Fibroblast of mammary gland (primary cell): ENCODE measurements at places on chromosomes 3 and 15.
A peak's percentile ranks its signal among the peaks of the same experiment; 100 is the strongest.

GRCh38 chr3:126300761-126301481 lies 56.3 kb downstream of the KLF15 start:
- no peak for DNase-seq

GRCh38 chr15:35121611-35122359 lies 36.7 kb upstream of the NANOGP8 start:
- DNase-seq = no peak

GRCh38 chr3:115325539-115325938 lies 178.5 kb upstream of the ZBTB20 start:
- peak; percentile 59 for DNase-seq

DNA sequence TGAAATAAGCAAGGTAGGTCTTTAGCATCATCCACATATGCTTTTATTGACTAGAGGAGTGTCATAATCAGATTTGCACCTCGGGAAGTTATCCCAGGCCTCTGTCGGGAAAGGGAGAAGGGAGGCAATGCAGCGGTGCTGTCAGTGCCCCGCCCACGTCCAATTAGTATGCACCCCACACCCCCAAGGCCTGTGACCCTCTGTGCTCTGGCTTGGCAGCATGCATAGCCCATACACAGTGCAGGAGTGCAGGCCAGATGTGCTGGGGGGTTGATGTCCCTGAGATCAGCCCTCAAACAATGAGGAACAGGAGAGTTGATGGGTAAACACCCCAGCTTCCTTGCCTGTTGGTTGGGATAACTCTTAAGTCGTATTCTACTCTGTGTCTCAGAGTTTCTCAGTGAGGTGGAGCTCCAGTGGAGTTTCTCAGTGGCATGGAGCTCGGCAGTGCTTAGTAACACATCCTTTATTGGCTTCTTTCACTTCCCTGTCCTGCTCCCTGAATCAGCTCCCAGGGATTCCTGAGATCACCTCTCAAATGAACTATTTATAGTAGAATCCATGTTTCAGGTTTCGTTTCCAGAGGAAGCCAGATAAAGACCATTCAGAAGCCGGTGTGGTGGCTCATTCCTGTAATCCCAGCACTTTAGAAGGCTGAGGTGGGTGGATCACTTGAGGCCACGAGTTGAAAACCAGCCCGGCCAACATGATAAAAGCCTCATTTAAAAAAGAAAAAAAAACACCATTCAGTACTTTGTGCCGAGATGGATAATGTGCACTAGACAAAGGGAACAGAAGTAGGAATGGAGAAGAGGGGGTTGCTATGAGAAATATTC lies 26.7 kb upstream of the NDUFB4 start:
- DNase-seq = no peak

DNA sequence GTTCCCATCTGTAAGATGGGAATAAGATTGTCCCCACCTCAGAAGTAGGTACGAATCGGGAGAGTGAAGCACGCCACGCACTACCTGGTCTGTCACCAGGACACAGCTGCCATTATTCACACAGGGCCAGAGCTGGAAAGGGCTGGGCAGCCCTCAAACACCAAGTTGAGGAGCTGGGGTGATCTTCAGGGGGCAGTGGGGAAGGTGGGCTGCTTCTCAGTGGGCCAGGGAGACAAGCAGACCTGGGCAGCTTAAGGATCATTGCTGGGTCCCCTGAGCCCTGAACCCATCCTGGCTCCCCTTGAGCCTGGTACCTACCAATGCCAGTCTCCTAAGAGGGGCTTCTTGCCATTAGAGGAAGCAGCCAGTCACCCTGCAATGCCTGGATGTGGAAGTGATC lies 82.1 kb downstream of the SMAD6 start:
- no peak for DNase-seq

GRCh38 chr3:32002561-32003368 lies 21.2 kb downstream of the ZNF860 start:
- DNase-seq = peak; percentile 28

DNA sequence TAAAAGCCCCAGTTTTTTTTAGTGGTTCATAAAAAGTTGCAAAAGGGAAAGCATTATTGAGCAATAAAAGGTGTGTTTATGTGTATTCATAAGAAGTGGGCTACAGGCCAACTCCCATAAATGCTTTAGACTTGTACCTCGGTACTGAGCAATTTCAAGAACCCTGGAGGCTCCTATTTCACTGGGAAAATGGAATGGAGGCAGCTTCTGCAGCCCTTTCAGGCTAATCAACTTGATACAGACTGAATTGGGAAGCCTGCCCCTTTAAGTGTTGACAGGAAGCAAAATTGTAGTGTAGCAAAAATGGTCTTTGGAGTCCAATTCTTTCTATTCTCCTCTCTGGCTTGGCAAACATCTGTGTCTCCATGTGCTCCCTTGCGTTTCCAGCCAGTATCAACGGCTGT lies 118.8 kb downstream of the ECT2 start:
- peak; percentile 25 for DNase-seq
